ENCODE measurements at places on chromosomes 1 and 21. TPM values are rescaled to one million over a fixed set of nuclear protein-coding genes. Genes with fewer than 3 reads are reported as not detected.

The TIE1 gene
- polyA plus RNA-seq, result 19.7 TPM

The TEX38 gene
- not detected for polyA plus RNA-seq

The AGMAT gene
- polyA plus RNA-seq, result 8.1 TPM

DNA sequence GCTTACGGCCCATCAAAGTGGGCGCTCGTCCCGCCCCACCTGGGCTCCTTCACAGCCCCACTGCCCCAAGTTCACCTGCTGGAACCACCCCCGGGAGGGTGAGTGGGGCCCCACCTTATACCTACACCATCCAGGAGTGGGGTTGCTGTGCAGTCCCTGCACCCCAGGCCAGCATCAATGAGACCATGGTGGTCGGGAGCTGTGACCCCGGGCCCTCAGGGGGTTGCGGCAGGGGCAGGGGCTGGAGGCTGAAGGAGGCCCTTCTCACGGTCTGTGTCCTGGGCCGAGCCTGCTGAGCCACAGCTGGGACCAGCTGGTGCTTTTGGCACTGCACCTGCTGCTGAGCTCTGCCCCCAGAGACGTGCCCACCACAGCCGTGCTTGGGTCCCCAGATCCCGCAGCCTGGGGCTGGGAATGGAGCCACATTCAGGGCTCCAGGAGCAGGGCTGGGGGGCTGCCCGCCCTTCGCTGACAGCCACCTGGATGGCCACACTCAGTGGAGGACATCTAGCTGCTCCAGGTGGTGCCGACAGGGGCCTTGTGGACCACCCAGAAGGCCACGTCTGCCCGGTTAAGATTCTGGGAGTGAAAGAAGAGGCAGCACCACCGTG is 17.4 kb downstream of the ACTRT2 start:
- H3K27ac ChIP-seq, result no peak overlapping the region
- H3K27me3 ChIP-seq, result no peaks in the 10 kb centered on the region
- H3K36me3 ChIP-seq, result no peaks in the 10 kb centered on the region

- H3K36me3 ChIP-seq, result no peaks in the 10 kb centered on the region
- H3K4me3 ChIP-seq, result no peak overlapping the region
- DNase-seq, result no peak
- H3K27ac ChIP-seq, result no peak overlapping the region
- H3K4me1 ChIP-seq, result no peaks in the 10 kb centered on the region
Measured at GRCh38 chr1:14180738-14181137, 417.7 kb upstream of the KAZN start.

GRCh38 chr1:91790392-91790791 is 95.6 kb downstream of the TGFBR3 start:
- no peaks in the 10 kb centered on the region for H3K27me3 ChIP-seq
- H3K27ac ChIP-seq, result no peak overlapping the region
- no peak for DNase-seq
- peaks cover 32% of the 10 kb centered on the region for H3K4me1 ChIP-seq
- no peaks in the 10 kb centered on the region for H3K36me3 ChIP-seq

DNA sequence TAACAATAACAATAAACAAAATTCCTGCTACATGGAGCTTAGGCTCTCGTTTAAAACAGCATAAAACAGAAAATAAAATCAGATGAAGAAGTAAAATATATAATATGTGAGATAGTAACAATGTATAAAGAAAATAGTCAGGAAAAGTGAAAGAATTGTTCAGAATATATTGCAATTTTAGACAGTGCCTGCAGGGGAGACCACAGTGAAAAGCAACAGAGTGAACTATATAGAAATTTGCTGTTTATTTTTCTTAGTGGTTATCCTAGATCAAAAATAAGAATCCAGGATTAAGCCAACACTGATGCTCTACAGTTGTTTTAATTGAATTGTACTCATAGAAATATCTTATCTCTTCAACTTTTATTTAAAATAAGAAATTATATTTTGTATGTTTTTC is 1639.0 kb upstream of the B3GALT2 start:
- H3K4me1 ChIP-seq, result no peaks in the 10 kb centered on the region
- no peaks in the 10 kb centered on the region for H3K36me3 ChIP-seq
- no peaks in the 10 kb centered on the region for H3K27me3 ChIP-seq
- no peak overlapping the region for H3K27ac ChIP-seq

DNA sequence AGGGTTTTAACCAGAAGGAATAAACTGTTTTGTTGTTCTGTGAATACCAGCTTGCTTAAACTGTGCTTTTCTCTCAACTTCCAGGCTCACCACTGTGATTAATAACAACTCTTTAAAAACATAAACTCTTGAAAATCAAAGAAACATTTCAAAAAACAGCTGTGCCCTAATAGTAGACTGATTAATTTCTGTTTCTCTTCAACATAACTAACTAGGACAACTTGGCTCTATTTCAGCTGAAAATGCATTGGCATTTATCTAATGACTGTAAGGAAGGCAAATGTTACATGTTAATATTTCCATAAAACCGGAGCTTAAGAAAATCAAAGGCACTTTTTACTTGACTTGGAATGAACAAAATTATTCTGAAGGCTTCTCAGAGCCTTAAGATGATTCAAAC is 656.1 kb upstream of the NEGR1 start:
- no peaks in the 10 kb centered on the region for H3K4me1 ChIP-seq
- no peak overlapping the region for H3K27ac ChIP-seq
- DNase-seq, result no peak
- no peaks in the 10 kb centered on the region for H3K36me3 ChIP-seq
- no peaks in the 10 kb centered on the region for H3K27me3 ChIP-seq

DNA sequence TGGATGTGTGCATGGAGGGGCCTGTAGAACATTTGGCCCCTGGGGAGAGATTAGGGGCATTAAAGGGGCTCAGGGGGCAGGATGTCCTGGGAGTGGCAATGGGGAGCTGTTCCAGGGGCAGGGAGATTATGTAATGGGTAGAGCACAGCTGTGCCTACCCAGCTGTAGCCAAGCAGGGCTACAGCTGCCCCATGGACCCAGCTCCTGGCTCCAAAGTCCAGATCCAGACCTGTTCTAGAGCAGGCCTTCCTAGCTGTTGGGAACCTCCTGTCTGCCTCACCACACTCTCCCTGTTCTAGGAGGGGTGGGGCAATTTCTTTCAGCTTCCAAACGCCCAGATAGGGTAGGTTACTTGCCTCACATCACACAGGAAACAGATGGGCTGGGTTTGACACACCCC is 5.6 kb downstream of the RPS6KA1 start:
- no peaks in the 10 kb centered on the region for H3K4me1 ChIP-seq
- no peaks in the 10 kb centered on the region for H3K36me3 ChIP-seq
- H3K27me3 ChIP-seq, result no peaks in the 10 kb centered on the region
- no peak overlapping the region for H3K27ac ChIP-seq
- no peak overlapping the region for H3K4me3 ChIP-seq

- no peak overlapping the region for H3K4me3 ChIP-seq
- no peak for DNase-seq
- no peak overlapping the region for H3K27ac ChIP-seq
- no peaks in the 10 kb centered on the region for H3K4me1 ChIP-seq
Measured at GRCh38 chr21:17371450-17371849, 141.4 kb upstream of the CXADR start.

GRCh38 chr1:156936721-156937220 is 16.3 kb downstream of the LRRC71 start:
- no peaks in the 10 kb centered on the region for H3K4me1 ChIP-seq
- H3K27ac ChIP-seq, result no peak overlapping the region
- no peaks in the 10 kb centered on the region for H3K27me3 ChIP-seq
- DNase-seq, result peak; percentile 45

DNA sequence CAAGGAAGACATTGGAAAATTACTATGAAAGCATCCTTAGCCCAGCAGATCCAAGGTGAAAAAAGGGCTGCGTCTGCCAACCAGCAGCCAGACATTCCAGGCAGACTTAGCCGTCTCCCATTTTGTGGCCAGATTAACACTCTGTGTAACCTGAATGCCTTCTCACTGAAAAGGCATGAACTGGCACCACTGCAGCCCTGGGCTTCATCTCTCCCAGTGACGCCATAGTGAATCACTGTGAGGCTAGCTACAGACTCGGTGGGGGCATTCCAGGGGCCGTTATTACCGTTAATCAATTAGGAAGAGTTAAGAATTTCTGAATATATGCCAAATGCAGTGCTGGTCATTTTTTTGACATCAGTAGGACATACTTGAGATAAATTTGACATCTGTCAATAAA is 627.4 kb downstream of the LMO4 start:
- no peaks in the 10 kb centered on the region for H3K27me3 ChIP-seq
- peak; percentile 67 for DNase-seq
- no peaks in the 10 kb centered on the region for H3K36me3 ChIP-seq
- H3K27ac ChIP-seq, result no peak overlapping the region
- no peak overlapping the region for H3K4me3 ChIP-seq

Measured in psoas muscle (tissue), 8 donors.